ENCODE measurements at places on chromosomes 2 and 18. TPM values are rescaled to one million over a fixed set of nuclear protein-coding genes. Genes with fewer than 3 reads are reported as not detected.

NETO1 gene
- total RNA-seq = not detected

TUBA4B gene
- total RNA-seq = 1.9 TPM

IL36RN gene
- total RNA-seq = not detected

MOGAT1 gene
- total RNA-seq = not detected

KCNIP3 gene
- 16.5 TPM for total RNA-seq

INHBB gene
- total RNA-seq = 3.5 TPM

MAIP1 gene
- 13.4 TPM for total RNA-seq

SEMA4C gene
- total RNA-seq = 59.2 TPM

SEMA4F gene
- total RNA-seq = 6.2 TPM

GCKR gene
- total RNA-seq = 13.9 TPM

STPG4 gene
- total RNA-seq = 0.35 TPM

STON1 gene
- total RNA-seq = 52.0 TPM

- no peak for DNase-seq
These were observed 108.4 kb downstream of the MRO start for GRCh38 chr18:50711386-50711785.

GRCh38 chr2:241461693-241462677 is 46.4 kb downstream of the STK25 start:
- DNase-seq = no peak

DNA sequence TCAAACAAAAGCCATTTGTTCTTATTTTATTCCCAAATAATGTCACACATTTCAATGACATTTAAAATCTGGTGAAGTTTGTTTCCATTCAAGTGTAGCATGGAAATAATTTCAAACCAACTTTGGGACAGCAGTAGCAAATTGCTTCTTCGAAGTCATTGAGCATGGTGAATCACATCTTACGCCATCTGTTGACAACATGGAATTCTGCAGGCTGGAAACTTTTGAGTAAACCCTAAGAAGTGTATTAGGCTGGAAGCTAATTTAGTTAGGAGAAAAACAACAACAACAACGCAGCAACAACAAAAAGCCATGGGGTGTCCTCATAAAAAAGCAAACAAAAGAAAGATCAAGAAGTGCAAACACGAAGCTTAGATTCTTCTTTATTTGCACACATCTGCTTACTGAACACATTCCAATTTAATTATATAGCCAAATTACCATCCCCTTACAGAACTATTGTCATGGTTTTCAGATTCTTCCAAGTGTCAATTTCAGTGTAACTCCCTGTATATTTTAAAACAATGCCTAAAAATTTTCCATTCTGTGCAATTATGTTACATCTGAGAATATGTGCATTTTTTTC is 659.0 kb upstream of the CDH7 start:
- DNase-seq = no peak

DNA sequence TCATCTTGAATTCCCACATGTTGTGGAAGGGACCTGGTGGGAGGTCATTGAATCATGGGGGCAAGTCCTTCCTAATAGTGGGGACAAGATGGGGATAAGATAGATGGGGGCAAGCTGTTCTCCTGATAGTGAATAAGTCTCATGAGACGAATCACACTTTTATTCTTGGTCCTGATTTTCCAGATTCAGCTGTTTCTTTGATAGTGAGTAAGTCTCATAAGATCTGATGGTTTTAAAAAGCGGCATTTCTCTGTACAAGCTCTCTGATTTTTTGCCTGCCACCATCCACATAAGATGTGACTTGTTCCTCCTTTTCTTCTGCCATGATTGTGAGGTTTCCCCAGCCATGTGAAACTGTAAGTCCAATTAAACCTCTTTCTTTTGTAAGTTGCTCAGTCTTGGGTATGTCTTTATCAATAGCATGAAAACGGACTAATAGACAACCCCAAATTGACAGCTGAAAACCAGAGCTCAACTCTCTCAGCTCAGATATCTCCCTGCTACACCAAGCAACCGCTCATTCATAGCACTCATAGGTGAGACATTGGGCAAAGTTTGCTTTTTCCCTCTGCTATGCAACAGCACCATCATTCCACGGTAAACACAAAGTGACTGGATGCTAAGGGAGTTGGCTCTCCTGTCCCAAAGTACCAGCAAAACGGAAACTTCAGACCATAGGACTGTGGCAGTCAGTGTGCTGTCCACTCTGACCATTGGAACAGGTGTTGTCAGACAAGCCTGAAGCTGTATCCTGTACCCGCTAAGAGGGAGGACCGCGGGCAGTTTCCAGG is 44.9 kb upstream of the TBC1D8 start:
- DNase-seq = no peak

- no peak for DNase-seq
These were observed 99.2 kb upstream of the ASAP2 start for GRCh38 chr2:9107168-9108025.

DNA sequence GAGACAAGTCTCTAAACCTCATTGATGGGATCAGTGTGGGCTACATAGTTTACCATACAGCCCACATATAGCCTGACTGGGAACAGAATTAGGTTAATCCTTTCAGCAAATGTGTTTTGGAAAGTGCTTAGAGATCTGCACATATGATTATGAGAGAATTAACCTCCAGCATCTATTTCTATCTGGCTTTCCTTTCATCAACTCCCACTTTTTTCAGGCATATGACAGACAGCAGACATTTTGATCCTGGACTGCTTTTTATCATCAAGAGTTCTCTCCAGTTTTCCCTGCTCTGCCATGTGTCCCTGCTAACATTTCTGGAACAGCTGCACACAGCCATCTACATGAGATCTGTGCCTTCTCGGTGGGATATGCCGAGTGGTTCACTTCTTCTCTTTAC is 139.5 kb upstream of the LRP1B start:
- no peak for DNase-seq

GRCh38 chr2:184178229-184178628 is 420.1 kb upstream of the ZNF804A start:
- DNase-seq = no peak

DNA sequence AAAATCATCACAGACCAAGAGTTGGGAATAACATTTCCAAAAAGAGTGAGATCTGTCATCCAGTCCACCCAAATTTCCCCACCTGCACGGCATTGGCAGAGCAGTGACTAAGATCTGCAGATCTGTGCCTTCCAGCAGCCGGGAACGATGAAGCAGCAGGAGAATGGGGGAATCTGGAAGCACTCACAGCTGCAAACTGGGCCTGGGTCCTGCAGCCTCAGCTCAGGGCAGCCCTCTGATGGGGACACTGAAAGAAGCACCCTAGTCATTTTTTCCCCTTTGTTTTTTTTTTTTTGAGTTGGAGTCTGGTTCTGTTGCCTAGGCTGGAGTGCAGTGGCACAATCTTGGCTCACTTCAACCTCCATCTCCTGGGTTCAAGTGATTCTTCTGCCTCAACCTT is 4.4 kb upstream of the SAG start:
- no peak for DNase-seq

DNA sequence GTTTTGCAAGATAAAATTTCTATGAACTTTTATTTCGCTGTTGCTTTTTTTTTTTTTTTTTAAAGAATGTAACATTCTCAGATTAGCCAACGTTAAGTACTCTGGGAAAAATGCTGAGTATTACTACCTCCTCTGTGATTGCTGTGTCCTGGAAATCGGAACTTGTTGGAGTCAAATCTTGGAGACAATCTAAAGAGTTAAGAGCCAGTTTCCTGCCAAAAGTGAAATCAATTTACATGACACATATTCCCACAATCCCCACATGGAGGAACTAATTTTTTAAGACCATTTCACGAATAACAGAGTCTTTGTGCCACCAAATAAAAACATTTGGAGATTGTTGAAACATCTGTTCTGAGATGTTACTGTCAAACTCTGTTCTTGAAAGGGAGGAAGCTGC is 127.8 kb downstream of the MEP1B start:
- no peak for DNase-seq

DNA sequence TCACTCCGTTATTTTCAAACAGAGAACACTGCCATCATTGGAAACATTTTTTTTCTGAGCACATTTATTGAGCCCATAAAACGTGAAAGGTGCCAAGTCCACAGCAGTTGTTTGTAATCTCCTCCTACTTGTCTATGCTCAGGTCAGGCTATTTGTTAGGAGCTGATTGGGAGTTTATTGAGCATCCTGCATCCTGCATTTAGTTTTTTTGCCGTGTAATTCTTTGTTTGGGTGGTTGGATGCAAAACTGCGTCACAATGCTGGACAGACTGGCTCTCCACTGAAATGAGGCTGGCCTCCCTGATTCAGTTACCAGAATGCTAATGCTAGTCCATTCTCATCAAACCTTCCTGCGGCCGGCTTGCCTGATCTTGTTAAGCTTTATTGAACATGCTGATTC is 71.4 kb downstream of the RAPGEF4 start:
- DNase-seq = no peak

DNA sequence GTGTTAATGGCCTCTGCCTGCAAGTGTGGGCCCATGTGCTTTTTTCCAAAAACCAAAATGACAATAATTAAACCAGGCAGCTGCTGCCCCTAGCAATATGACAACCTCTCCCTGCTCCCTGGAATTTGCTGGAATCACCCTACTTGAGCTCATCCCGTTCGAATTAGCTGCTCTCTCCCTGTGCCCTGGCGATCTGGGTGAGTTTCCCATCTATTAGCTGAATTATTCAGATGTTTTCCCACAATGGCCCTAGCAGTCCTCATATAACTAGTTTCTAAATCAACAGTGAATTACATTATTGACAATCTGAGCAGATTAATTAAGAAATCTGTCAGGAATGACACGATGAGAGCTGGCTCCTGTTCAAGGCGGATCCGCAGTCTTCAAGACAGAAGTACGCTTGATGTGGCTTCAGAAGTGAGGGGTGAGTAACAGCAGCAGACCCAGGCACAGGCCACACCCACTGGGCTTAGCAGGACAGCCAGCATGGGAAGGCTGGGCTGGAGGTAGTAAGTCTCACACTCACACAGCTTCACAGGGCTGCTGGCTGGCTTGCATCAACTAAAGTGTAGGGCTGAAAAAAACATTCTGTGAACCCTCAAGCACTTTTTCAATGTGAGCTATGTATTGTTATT is 366.2 kb upstream of the ID2 start:
- no peak for DNase-seq

GRCh38 chr2:189654641-189655040 is 6.6 kb upstream of the ASNSD1 start:
- no peak for DNase-seq

DNA sequence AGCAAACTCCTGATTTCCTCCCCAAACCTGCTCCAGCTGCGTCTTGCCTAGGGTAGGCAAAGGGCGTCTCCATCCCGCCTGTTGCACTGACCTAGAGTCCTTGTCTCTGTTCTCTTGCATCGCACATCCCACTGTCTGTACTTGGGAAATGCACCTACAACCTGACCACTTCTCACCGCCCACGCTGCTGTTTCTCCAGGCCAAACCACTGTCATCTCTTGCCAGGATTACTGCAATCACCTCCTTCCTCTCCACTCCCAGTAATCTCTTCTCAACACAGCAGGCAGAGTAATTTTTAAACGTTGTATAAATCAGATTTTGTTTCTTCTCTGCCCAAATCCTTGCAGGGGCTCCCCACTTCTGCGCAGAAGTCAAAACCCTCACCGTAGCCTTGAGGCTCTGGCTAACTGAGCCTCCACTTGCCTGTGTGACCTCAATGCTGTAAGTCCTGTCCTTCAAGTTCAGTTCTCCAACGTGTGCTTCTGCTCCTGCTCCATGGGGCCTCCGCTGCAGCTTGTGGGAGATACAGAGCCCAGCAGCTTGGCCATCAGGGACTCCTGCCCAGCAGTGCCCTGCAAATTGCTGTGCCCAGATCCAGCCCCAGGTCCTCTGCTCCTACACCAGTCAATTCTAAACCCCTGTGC is 27.7 kb upstream of the SEMA4C start:
- no peak for DNase-seq

GRCh38 chr2:25347205-25347815 is 5.6 kb upstream of the DNMT3A start:
- DNase-seq = no peak

- DNase-seq = peak; percentile 64
These were observed 321.4 kb downstream of the TGIF1 start for GRCh38 chr18:3771121-3771971.

GRCh38 chr2:209095432-209095831 is 328.4 kb upstream of the MAP2 start:
- DNase-seq = no peak

GRCh38 chr2:238548902-238549462 is 122.3 kb downstream of the ASB1 start:
- no peak for DNase-seq

DNA sequence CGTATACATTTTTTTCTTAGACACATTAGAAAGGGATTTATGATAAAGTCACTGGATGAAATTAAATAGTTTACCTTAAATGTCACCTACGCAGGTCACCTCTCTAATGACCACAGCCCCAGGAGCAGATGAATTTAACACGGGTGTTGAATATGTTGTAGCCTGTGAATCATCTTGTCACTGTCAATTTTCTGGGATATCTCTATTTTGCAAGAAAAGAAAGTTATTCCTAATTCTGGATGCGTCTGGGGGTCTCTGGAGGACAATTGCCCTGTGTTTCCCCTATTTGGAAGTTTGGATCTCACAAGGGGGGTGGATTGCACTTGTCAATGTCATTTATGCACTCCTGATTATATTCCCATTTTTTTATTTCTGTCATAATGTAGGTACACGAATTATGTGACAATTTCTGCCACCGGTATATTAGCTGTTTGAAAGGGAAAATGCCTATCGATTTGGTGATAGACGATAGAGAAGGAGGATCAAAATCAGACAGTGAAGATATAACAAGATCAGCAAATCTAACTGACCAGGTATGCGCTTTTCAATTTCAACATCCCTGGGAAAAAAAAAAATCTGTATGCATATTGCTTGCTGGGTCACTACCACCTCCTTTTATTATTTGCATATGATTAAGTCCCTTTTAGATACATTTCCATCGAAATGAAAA is 7.7 kb downstream of the MEIS1 start:
- no peak for DNase-seq

DNA sequence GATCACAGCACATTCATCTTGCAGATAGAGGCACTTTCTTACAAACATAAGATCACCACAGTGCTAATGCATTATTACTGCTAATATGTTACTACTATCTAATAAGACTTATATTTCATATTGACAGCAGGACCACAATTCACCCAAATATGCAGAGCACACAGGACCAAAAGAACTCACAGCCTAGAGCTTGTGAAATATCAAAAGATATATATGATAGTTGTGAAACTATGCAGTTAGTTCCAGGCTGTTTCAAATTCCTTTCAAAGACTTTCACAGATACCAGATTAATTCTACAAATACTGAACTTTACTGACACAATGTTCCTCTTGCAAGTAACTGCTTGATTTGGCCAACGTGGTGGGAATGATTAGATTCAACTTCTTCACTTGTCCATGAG is 23.0 kb downstream of the FBXO15 start:
- DNase-seq = no peak

DNA sequence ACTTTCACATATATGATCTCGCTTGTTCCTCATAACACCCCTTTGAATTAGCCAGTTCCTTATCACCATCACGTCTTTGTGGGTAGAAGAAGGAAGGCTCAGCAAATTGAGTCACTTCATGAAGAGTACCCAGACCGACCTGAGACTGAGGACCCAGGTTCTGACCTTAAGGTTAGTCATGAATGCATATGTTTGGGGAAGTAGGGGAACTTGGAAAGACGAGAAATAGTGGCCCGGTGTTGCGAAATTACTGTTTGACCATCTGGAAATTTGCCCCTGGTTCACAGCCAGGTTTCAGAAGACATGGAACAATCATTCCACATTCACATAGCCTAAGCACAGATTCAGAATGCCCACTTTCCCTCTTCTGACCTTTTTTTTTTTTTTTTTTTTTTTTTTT is 59.8 kb downstream of the MEIS1 start:
- DNase-seq = peak; percentile 75

Measured in ovary (tissue), 10 donors.